ENCODE measurements at places on chromosomes 4 and X.

GRCh38 chr4:48420144-48420543, 63.0 kb upstream of the SLC10A4 start:
- no peak for DNase-seq

- no peak for DNase-seq
These were observed 341.1 kb downstream of the IL15 start for GRCh38 chr4:141977433-141977832.

GRCh38 chr4:156547439-156547838, 424.2 kb downstream of the PDGFC start:
- no peak for DNase-seq

GRCh38 chr4:85459736-85460135, 15.2 kb upstream of the ARHGAP24 start:
- no peak for DNase-seq

- DNase-seq: no peak
These were observed 273.2 kb upstream of the EMCN start for GRCh38 chr4:100790836-100791615.

DNA sequence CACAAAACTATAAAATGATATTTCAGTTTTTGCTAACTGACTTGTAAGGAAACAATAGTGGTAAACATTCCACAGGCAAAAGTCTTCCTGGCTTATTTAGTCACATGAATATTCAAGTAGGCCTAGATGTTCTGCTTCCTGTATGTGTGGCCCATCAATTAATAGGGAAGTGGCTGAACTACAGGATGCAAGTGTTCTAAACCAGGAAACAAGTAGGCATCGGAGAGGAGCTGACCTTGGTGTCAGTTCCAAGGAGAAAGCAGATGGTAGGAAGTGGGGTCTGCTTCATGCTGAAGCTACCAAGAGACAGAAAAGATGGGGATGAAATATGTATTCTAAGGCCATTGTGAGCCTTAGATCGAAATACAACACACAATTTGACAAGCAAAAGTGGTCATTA, 149.7 kb downstream of the ANTXR2 start:
- no peak for DNase-seq

DNA sequence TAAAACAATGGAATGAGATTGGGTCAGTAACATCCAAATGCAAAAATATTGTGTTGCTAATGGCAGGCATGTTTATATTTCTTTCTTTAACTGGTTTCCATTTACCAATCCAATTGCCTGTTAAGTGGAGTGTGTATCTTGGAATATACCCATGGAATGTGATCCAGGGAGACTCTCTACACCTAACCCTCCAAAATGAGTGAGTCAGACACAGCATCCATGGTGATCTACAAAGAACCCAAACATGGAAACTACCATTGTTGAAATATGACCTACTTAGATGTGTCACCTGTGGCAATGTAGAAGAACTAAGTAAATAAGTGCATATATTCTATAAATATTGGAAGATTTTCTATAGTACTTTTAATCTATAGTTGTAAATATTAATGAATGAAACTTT, 110.3 kb downstream of the AREG start:
- DNase-seq: no peak

DNA sequence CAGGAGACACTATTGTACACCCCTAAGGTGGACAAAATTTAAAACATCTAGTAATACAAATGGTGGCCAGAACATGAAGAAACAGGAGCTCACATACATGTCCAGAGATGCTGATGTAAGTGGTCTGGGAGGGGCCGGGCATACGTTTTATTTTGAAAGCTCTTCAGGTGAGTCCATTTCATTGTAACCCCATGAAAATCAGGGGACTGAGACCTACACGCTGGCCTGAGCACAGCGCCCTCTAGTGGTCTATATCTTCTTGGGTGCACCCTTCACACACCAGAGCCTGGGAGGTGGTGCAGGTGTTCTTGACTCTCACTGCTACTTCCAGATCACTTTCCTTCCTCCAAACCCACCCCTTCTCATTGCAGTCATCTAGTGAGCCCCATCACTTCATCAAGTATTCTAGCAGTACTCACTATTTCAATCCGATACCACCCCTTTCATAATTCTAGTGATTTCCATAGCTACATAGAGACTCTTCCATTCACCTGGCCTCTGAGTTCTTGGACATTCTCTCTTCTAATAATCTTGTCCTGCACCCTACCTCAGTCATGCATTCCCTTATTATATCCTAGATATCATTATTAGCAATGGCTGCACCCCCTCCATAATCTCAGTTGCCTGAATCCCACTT, 4.3 kb upstream of the TLR6 start:
- no peak for DNase-seq

GRCh38 chr4:27000820-27001219, 140.2 kb downstream of the STIM2 start:
- no peak for DNase-seq

GRCh38 chr4:40308528-40309122, 26.5 kb upstream of the CHRNA9 start:
- DNase-seq: no peak

DNA sequence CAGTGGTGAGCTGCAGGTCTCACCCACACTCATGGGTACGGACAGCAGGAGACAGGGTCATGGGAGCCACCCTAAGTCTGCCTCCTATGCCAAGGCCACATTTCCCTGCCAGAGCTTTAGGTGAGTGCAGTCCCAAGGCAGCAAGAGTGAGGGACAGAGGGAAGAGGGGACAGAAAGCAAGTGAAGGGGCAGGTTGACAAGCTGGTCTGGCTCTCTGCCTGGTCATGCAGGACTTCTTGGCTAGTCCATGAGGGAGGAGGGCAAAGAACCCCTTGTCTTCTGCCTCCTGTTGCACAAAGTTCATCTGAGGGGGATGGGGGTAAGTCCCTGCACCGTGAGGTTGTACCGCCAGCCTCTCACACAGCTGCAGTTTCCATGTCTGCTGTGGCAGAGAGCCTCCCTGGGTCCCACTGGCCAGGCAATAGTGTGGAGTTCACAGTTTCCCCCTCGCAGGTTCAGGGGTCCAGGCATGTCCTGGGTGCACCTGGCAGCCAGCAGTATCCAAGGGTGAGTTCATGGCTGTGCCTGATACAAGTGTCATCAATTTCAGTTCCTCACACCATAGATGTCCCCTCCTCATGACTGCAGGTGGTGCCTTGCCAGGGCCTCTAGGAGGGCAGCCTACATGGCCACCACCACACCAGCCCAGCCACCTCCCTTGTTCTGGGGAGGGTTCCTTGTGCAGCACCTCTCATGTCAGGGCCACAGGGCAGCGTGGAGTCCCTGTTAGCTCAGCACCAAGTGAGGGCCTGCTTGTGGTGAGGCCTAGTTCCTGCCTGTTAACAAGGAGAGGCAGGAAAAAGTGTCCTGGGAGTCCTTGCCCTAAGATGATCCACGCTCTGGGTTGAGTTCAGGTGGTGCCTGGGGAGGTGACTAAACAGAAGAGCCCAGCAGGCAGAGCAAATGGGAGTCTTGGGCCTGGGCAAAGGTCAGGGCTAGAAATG, 72.5 kb downstream of the ADRA2C start:
- no peak for DNase-seq

DNA sequence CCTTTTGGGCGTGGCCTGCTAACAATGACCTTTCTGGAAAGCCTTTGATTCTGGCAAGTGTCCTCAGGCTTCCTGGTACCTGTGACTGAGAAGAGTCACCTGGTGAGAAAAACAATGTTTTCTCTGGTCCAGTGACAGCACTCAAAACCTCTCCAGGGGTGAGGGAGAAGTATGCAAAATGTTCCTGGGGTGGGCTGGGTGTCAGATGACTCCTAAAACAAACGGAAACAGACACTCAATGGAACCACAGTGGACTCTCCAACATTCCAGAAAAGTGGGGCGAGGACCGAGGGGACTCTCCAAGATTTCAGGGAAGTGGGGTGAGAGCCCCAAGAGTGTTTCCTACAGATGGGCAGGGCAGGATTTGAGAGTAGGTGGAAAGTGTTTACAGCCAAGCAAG, 69.5 kb downstream of the ANAPC4 start:
- no peak for DNase-seq

DNA sequence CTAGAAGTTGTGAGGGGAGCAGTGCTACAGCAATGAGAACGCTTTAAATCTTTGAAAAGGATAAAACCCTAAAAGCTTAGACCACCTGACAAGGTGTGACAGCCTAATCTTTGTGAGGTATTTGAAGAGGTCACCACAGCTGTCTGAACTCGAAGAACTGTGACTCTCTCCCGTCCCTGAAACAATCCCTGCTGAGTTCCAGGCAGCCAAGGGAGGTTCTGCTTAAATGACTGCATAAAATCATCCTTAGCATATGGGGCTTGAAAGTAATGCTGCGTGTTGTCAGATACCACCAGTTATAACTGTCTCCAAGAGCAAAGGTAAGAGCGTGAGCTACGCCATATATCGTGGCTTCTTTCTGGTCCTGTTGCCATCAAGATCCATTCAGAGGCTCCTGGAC, 696.3 kb downstream of the PCDH7 start:
- no peak for DNase-seq

DNA sequence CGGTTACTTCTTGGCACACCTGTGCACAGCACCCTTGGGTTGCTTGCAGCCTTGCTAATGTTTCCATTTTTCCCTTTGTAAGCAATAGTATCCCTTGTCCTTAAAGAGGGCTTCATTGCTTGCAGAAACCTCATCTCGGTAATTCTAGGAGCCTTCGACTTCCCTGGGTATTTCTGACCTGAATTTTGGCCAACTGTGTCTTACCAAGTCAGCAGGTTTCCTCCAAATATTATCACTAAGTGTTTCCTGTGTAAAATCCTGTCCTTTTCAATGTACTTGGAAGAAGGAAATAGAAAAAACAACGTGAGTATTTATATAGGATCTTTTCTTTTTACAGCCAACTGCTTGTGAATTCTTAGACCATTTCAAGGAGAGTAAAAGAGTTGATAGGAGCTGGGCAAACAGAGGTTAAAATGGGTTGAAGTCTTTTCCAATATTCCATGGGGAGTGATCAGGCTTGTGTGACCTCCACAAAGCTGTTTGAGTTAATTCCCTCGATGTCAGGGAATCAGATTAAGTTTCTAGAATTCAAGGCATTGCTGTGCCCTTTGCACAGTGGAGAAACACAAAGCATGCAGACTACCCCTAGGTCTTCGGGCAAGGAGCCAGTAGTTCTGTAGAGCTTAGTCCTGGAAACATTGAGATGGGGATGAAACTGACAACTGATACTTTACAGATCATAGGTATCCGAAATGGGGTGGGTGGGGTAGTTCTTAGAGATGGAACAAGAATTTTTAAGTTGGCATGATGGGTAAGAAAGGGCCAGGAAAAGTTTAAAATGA, 209.9 kb downstream of the CPE start:
- DNase-seq: no peak

DNA sequence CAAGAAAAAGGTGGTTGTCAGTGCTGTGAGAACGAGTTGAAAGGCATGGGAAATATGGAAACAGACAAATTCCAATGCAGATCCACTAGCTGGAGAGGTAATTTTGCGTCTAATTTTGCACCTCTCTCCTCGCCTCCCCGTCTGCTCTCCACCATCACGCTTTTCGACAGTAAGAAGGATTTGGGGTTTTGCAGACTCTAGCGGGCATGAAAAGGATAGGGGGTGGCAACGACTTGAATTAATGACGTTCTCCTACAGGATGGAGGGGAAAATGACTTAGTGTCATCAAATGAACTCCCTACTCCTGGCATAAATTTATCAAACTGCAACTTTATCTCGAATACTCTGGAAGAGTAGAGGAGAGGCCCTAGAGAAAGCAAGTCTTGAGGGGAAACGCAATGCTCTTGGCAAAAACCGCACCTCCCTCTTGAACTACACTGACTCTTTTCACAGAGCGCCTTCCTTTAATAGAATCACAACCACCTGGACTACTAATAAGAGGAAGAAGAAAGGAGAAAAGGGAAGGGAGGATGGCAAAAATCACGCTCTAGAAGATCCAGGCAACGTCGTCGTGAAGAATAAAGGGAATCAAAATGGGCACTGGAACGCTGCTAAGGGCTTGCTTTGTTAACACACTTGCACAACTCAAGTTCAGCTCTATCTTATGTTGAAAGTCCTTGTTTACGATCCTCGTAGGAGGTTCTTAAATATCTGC, 871 bp upstream of the SLITRK2 start:
- no peak for DNase-seq

DNA sequence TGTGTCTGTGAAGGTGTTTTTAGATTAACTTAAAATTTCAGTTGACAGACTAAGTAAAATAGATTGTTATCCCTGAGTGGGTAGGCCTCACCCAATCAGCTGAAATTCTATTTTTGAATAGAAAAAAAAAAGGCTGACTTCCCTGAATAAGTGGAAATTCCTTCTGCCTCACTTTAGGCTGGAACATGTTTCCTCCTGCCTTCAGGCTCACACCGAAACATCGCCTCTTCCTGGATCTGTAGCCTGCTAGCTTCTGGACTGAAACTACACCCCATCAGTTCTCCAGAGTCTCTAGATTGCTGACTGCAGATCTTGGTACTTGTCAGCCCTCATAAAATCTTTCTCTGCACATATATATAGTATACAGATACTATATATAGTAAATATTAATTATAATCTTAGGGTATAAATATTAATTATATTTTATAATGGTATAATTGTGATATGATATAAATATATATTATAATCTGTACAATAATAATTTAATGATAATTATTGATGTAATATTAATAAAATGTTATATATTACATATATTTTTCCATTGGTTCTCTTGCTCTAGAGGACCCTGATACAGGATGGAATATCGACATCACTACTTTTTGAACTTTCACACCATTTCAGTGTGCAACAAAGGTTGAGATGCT, 13.7 kb upstream of the SLIT2 start:
- DNase-seq: no peak

GRCh38 chr4:188915175-188915574, 775.9 kb downstream of the TRIML1 start:
- DNase-seq: no peak

DNA sequence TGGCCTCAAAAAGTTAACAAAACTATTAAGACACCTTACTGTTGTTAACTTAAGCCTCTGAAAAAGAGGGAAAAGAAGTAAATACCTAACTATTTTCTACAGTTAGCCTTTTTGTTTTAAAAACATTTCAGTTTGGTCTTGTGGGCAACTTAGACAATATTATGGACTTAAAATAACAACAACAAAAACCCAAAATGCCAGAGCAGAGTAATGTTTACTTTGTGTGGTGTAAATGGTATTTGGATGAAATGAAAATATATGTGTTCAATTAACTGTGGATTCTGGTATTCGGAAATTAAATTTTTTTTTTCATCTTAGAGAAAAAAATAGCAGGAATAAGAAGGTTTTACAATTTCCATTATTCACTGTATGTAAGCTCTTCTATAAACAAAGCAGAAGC, 79.6 kb upstream of the NPNT start:
- no peak for DNase-seq

- no peak for DNase-seq
These were observed 561 bp downstream of the IRAK1 start for GRCh38 chrX:154019061-154019621.

- DNase-seq: no peak
These were observed 5.7 kb downstream of the C4orf54 start for GRCh38 chr4:99651811-99652485.

DNA sequence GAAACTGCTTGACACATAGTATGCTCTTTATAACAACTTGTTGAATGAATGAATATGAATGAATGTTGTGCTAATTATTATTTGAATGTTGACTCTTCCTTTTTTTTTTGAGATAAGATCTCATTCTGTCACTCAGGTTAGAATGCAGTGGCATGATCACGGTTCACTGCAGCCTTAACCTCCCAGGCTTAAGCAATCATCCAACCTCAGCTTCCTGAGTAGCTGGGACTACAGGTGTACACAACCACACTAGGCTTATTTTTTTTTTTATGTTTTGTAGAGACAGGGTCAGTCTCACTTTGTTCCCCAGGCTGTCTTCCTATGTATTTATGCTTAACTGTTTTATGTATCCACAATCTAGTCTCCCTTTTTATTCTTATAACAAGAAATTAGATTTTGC, 114.7 kb upstream of the WDFY3 start:
- DNase-seq: no peak
